Pons (tissue), 1 donor: ENCODE measurements at places on chromosomes 11 and 22.

DNA sequence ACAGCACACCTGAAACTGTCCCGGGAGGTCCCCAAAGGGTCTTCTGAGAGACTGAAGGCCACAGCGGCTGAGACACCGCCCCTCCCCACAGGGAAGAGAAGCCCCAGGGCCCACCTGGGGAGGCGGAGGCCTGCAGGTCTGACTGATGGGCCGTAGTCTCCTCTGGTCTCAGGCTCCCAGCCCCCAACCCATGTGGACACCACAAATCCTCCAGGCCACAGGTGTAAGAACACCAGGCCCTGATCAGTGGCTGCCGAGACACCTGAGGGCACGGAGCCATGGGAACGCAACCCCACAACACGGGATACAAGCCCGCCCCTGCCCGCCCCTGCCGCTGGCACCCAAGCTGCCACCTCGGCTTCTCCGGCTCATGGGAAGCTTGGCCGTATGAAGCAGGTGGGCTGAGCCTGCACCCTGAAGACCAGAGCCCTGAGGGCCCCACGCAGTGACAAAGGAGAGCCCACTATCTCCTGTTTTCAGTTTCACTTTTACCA, 46.3 kb downstream of the BRD1 start:
- no peak for DNase-seq

DNA sequence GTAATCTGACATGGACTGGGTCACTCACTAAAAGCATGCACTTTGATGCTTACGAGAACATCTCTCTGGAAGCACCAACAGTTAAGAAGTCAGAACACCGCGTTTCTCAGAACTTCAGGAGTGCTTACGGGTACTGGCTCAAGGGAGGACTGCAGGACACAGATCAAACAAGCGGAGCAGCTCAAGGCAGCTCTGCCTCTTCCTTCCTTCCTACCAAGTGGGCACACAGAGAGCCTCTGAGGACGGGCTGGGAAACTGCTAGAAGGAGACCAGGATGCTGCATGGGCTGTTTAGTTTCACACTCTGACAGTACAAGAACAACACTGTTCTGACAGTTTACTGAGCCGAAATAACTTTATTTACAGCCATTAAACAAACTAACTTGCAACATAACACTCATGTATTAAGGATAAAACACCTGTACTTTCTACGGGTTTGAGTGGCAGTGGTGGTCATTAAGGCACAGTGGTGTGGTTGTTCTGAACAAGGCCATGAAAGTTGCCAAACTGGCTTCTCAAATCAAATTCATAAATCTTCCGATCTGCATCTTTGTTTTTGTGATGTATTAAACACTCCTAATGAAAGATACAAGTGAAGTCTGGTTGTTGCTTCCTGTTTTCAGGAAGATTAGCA, 37.5 kb downstream of the ARFGAP3 start:
- no peak for DNase-seq

GRCh38 chr11:20374741-20375300, 11.3 kb downstream of the HTATIP2 start:
- no peak for DNase-seq

GRCh38 chr11:2694495-2694894, 5.3 kb downstream of the KCNQ1OT1 start:
- no peak for DNase-seq

DNA sequence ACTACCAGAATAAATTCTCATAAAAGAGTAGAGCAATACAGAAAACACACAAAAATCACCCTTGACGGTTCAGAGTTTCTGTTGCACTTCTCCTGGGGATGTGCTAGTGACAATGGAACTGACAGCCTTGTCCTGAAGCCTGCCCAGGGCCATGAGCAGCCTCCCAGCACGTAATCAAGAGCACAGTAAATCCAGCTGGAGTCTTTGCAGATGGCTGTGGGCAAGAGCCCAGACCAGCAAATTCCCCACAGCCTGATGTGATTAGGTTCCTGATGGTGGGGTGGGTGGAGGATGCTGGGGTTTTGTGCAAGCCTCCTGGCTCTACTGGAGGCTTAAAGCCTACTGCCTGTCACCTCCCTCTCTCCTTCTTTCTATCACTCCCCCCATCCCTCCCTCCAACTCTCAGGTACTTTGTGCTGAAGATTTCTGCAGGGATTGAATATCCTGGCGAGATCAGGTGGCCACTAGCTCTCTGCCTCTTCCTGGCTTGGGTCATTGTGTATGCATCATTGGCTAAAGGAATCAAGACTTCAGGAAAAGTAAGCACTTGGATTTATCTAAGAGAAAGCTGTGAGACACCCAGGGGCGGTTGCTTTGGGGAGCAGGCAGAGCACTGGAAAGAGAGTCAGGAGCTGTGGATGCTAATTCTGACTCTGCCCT, 18.1 kb downstream of the SLC6A5 start:
- DNase-seq: no peak

DNA sequence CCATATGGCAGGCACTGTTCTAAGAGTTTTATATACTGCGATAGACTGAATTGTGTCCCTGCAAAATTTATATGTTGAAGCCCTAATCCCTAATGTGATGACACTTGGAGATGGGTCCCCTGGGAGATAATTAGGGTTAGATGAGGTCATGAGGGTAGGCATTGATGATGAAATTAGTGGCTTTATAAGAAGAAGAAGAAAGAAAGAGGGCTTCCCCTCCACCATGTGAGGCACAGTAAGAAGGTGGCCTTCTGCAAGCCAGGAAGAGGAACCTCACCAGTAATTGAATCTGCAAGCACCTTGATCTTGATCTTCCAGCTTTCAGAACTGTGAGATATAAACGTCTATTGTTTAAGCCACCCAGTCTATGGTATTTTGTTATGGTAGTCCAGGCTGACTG, 46.6 kb upstream of the TENM4 start:
- no peak for DNase-seq

DNA sequence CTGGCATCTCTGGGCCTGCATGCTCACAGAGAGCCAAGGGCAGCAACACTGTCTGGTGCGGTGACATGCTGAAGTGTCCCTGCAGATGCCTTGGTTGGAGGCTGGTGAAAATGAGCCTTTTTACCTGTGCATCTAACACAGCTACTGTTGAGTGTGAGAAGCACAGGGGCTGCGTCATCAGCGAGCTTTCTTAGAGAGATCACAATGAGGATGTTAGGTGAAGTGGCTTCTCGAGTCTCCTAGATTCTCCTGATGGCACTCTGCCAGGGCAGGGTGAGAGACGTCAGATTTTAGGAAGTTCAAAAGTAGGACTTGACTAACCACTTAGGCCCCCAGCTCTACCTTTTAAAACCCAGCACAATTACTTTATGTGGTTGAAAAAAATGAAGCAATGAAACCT, 3.6 kb upstream of the SLC15A3 start:
- DNase-seq: peak; percentile 55

DNA sequence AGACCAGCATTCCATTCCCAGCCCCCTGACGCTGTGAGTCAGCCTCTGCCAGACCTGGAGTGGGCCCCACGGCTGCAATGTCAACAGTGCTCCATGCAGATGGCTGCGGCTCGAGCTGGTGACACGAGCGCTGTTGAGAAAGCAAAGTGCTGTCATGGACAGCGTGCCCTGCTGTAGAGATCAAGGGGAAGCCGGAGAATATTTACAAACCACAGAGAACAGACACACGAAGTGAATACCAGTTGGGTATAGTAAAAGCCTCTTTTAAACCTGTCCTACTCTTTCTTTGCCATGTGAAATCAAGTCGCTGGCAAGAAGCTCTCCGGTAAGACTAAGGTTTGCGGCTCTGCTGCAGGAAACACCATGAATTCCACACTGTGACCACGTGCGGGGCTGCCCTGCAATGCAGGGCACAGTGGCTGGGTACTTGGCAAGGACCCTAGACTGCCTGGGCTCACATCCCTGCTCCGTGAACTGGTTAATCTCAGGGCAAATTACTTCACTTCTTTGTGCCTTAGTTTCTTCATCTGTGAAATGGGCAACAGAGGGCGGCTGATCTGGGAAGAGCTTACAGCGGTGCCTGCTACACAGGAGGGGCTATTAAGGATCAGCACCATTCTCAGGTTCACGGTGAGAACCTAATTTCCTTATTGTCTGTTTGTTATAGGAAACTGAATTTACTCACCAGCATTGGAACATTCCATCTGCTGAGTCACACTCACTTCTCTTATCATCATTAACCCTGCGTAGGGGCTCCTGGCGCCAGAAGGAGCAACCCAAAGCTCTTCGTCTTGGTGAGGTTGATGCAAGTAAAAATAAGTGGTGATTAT, 27.8 kb upstream of the ELFN2 start:
- no peak for DNase-seq

GRCh38 chr11:849104-849824, 6.6 kb downstream of the TSPAN4 start:
- no peak for DNase-seq

DNA sequence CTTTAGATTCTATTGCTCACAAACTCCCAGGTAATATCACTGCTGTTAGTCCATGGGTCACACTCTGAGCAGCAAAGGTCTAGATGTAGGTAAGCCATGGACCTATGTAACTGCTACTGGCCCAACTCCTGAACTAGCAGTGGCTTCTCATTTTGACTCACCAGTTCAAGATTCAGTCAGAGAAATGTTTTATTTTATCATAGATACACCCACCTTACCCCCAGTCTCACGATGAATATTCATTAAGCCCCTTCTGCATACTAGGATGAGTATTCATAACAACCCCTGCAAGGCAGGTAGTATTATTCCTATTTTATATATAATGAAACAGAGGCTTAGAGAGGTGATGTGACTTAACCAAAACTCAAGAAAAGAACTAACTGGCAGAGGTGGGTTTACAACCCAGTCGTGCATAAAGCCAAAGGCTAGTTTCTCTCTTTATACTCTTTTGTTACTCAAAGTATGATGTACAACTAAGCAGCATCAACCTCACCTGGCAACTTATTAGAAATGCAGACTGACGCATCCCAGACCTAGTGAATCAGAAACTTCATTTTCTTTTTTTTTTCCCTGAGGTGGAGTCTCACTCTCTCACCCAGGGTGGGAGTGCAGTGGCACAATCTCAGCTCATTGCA, 957.6 kb upstream of the CCDC90B start:
- DNase-seq: no peak

DNA sequence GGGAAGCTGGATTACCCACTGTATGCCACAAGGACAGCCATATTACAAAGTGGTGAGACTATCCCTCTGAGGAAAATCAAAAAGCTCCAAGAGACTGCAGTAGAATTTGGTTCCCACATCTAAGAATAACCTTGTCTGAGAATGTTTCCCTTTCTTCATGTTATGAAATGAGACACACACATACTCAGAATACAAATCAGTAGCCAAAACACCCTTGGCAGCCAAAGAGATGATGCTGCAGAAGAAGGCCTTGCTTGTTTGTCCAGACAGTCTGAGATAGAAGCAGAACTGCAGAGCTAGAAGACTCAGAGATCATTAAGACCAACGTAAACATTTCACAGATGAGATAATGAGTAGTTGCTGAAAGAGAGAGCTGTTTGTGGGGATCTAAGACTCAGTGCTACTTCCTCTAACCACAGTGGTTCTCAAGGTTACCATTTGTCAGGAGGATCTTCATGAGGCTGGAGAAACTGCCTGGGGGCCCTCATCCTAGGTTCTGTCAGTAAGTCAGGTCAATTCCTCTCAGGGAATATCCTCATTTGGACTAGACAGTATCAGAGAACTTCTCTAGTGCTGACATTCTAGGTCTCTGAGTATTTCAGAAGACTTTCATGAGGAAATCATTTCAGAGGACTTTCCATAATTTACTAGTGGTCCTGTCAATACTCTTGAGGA, 38.9 kb downstream of the RELT start:
- peak; percentile 90 for DNase-seq

GRCh38 chr11:95289378-95290101, 58.5 kb upstream of the SESN3 start:
- DNase-seq: no peak

GRCh38 chr11:120178561-120179056, 32.2 kb upstream of the OAF start:
- DNase-seq: no peak

- DNase-seq: no peak
Measured at GRCh38 chr11:118226781-118227180, 2.0 kb upstream of the JAML start.

- peak; percentile 53 for DNase-seq
Measured at GRCh38 chr11:90134478-90135003, at the start of gene NAALAD2. Gene NAALAD2 (plus strand): TSS chr11:90134663. CDS start chr11:90134759, 96 bp downstream.

- DNase-seq: no peak
Measured at GRCh38 chr22:35065796-35066218, at the start of gene ISX. Gene ISX (plus strand): TSS chr22:35066158. CDS start chr22:35067088, 930 bp downstream.

GRCh38 chr22:50731811-50732624, 6.0 kb upstream of the ACR start:
- no peak for DNase-seq

DNA sequence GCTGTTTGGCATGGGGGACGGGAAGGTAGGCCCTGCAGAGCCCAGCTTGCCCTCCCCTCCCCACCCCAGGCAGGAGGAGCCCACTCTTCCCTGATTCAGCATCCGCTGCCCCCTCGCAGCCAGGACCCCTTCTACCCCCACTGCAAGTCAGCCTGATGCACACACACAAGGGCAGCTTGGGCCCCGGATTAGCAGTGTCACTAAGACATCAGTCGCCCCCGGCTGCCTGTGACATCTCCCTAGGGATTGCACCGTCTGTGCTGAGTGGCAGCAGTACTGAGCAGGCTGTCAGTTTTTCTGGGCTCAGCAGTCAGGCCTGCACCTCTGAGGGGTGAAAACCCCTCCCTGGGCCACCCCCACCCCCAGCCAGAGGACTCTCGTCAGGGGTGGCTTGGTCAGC, 30.4 kb upstream of the SYT7 start:
- no peak for DNase-seq

GRCh38 chr11:69942333-69942820, 123.2 kb upstream of the FGF3 start:
- no peak for DNase-seq

DNA sequence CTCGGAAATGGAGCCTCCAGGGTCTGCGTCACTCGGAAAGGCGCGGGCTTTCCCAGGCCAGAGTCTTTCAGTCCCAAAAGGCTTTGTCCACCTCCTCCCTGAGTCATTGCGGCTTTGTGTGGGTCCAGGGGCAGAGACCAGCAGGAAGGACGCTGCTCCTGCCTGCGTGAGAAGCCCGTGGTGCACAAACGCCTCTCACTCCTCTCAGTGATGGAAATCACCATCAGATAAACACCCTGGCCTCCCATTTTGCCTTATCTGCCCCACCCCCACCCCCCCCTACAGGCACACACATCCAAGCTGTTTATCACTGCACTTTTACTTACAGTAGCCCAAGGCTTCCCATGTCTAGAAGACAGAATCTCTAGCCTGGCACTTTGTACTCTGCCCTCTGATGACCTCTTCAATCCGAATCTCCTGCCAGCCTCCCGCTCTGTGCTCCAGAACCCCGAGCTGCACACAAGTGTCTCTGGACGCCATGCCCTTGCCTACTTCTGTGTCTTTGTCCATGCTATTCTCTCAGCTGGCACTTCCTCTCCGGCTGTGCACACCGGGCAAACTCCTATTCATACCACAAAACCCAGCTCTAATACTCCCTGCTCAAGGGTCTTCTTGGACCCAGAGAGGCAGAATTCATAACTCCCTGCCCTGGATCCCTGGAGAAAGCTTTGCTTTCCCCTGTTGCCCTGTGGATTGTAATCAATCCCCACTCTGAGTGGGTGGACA, 954.6 kb downstream of the TBC1D22A start:
- DNase-seq: no peak

- DNase-seq: no peak
Measured at GRCh38 chr11:121802542-121802941, 313.5 kb downstream of the BLID start.

GRCh38 chr11:67584205-67584880, 731 bp downstream of the GSTP1 start:
- peak; percentile 37 for DNase-seq
